ENCODE measurements at places on chromosomes 3 and 15. TPM values are rescaled to one million over a fixed set of nuclear protein-coding genes. Genes with fewer than 3 reads are reported as not detected.

The CPB1 gene
- not detected for total RNA-seq

The FAM81A gene
- total RNA-seq: 0.08 TPM

The LRRC34 gene
- 1.9 TPM for total RNA-seq

The CFAP100 gene
- total RNA-seq: not detected

The MEGF11 gene
- total RNA-seq: not detected

The GOLGA8M gene
- total RNA-seq: 0.26 TPM

The OR5H1 gene
- total RNA-seq: not detected

The RNF13 gene
- total RNA-seq: 62.0 TPM

The IL17RC gene
- total RNA-seq: 34.1 TPM

The TFDP2 gene
- 32.3 TPM for total RNA-seq

The ETV5 gene
- 48.0 TPM for total RNA-seq

The ECE2 gene
- not detected for total RNA-seq

The UCN2 gene
- 3.1 TPM for total RNA-seq

The SLC22A13 gene
- 1.6 TPM for total RNA-seq

The FGF12 gene
- 2.9 TPM for total RNA-seq

The TMEM266 gene
- 0.39 TPM for total RNA-seq

The RTP1 gene
- total RNA-seq: not detected

The ESYT3 gene
- total RNA-seq: not detected

The RARRES1 gene
- 88.2 TPM for total RNA-seq

The HYKK gene
- 9.4 TPM for total RNA-seq

The SECISBP2L gene
- total RNA-seq: 17.8 TPM

The ACTL6A gene
- total RNA-seq: 64.4 TPM

The CCDC9B gene
- total RNA-seq: 3.0 TPM

The INAFM2 gene
- total RNA-seq: 10.7 TPM

The THBS1 gene
- 241 TPM for total RNA-seq

The GDPGP1 gene
- 5.8 TPM for total RNA-seq

The PLSCR5 gene
- not detected for total RNA-seq

The ITIH4 gene
- not detected for total RNA-seq

The SLC24A5 gene
- not detected for total RNA-seq

The NAA80 gene
- 14.3 TPM for total RNA-seq

The SLCO3A1 gene
- total RNA-seq: 3.0 TPM

The RAD51 gene
- 4.2 TPM for total RNA-seq

The MYL3 gene
- total RNA-seq: not detected

The GLDN gene
- 2.1 TPM for total RNA-seq

The ZNF860 gene
- 0.52 TPM for total RNA-seq

The SLC51B gene
- 0.65 TPM for total RNA-seq

The CDCP1 gene
- 19.2 TPM for total RNA-seq

The ARMC8 gene
- total RNA-seq: 26.2 TPM

The SLC28A1 gene
- total RNA-seq: not detected

The GPR27 gene
- total RNA-seq: not detected

The FES gene
- 16.2 TPM for total RNA-seq

The LRRC31 gene
- total RNA-seq: not detected

The RPS17 gene
- 3,513 TPM for total RNA-seq

The ADAMTS17 gene
- not detected for total RNA-seq

The PPP2R3A gene
- 8.5 TPM for total RNA-seq

The BLOC1S6 gene
- 53.6 TPM for total RNA-seq

The PAK6 gene
- not detected for total RNA-seq

The MKRN2 gene
- total RNA-seq: 41.4 TPM

The CCRL2 gene
- 0.39 TPM for total RNA-seq

The PIGX gene
- 21.7 TPM for total RNA-seq

The GPR149 gene
- total RNA-seq: not detected

The CRABP1 gene
- total RNA-seq: not detected

The SLC38A3 gene
- 0.40 TPM for total RNA-seq

The HRG gene
- total RNA-seq: not detected
